Fibroblast of skin of abdomen (primary cell): ENCODE measurements at places on chromosomes 11 and 22.

GRCh38 chr11:115707180-115707905 is 203.1 kb upstream of the CADM1 start:
- no peak for DNase-seq

- DNase-seq: no peak
Measured at GRCh38 chr22:23147617-23148387, 2.5 kb downstream of the RAB36 start.

- DNase-seq: peak; percentile 72
Measured at GRCh38 chr11:73295241-73295995, 12.7 kb upstream of the ARHGEF17 start.

DNA sequence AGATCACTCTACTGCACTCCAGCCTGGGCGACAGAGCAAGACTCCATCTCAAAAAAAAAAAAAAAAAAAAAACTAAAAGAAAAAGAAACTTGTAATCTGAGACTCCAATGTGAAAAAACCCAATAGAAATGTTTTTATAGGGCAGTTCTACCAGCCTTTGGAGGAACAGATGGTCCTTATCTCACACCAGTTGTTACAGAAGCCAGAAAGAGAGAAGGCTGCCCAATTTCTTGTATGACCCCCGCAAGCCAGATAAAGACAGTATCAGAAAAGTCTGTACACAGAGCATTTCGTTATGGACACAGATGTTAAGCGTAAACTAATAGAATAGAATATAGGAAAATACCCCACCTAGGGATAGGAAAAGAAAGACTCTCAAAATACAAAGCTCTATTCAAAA is 11.3 kb upstream of the TSGA10IP start:
- no peak for DNase-seq

GRCh38 chr22:24834845-24835570 is 29.0 kb downstream of the SGSM1 start:
- DNase-seq: no peak

DNA sequence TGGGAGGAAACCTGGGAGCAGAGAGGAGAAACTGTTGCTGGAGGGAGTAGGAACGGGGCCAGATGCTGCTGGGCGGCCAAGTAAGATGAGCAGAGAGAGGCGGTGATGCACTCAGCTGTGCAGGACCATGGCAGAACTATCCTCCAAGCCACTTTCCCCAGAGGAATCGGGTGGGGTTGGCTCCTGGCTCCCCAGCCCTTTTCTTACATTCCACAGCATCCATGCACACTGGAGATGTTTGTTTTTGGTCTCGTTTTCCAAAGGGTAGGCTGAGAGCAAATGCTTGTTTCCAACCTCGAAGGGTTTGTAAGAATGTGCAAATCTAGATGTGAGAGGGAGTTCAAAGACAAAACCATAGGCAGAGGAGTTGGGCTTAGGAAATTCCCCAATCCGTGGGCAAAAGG is 73.2 kb downstream of the DBX1 start:
- DNase-seq: peak; percentile 80

DNA sequence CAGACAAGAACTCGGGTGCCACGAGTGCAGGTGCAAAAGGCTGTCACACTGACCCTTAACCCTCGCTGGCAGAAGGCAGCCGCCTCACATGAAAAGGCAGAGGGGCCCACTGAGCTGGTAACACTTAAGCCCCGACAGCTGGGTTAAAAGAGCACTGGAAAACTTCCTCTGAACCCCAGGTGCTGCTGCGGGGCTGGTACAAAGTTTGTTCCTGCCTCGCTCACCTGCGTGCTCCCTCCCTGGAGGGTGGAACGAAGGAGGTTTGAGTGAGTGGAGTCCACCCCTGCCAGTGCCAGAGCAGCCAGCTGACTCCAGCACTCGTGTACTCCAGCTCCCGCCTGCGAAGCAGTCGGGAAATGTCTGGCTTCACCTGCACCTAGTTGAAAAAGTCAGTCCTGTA is 12.6 kb downstream of the SULT4A1 start:
- DNase-seq: no peak

DNA sequence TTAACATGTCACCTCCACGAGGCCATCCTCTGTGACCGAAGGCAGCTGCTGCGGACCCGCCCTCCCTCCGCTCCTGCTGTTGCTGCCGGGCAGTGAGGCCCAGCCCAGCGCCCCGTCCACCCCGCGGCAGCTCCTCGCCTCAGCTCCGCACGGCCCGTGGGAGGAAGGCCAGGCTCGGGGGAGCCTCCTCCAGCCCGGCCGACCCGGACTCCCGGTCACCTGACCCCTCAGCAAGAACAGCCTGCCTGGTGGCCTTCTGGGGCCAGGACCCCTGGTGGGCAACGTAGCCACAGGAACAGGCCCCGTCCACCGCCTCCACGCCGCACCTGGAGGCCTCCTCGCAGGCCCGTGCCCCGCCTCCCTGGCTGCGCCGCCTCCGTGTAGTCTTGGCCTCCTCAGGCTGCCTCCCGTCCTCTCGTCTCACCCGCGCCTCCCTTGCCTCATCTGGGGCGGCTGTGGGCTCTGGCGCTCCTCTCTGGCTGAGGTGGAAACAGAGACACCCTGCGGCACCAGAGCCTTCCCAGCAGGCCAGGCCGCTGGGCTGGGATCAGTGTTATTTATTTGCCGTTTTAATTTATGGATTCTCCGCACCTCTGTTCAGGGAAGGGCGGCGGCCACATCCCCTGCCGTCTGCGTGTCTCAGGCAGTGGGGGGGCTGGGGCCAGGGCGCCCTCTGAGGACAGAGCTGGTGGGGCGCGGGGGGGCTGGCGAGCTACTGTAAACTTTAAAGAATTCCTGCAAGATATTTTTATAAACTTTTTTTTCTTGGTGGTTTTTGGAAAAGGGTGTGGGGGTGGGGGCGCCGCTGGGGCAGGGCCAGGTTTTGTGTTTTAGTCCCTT is 25.4 kb downstream of the MOB2 start:
- DNase-seq: no peak

DNA sequence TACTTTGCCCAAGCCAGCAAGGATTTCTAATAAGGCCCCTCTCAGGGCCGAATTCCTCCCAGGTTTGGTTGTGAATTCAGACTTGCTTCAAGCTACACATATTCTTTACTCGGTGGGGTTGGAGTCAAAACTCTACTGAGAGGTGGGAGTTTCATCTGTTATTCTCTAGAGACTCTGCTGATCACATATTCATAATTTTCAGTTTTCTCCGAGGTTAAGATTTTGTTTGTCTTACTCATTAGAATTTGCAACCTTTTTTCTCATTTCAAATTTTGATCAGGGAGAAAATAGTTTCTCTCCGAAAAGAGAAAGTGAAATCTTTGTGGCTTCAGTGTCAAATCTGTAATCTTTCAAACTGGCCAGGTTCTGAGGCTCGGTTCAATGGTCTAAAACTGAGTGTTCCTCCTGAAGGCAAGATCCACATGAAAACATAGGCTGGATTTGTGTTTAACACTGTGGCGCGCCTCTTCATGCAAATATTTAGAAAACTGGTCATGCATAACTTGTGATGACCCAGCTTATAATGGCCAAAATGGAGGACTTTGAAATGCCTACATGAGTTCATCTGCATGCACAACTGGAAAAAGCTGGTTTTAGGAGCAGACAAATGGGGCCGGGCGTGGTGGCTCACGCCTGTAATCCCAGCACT is 21.5 kb upstream of the GSTP1 start:
- DNase-seq: peak; percentile 24

DNA sequence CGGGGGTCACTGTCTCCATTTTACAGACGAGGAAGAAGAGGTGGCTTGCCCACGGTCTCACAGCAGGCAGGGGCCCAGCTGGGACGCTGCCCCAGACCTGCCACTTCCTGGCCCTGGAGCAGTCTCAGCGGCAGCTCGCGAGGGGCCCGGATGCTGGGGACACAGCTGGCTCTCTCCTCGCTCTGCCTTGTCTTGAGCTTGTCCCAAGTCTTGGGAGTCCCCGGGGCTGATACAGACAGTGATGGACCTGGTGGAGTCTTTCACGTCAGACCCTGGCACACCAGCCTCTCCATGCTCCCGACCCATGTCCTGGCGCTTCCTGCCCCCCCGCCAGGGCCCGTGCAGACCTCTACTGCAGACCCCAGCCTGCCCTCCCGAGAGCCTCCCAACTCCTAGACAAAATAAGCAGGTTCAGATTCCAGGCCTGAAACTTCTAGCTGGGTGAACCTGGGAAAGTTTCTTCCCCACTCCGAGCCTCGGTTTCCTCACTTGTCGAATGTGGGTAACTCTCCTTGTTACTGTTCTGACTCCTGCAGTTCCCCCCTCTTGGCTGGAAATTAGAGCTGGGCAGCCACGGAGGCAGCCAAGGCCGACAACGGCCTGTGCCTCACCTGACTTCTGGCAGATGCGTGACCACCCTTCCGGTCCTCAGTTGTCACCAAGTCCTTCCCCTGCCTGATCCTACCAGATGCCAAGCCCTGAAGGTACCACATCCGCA is 145.4 kb downstream of the CACNA1I start:
- no peak for DNase-seq

DNA sequence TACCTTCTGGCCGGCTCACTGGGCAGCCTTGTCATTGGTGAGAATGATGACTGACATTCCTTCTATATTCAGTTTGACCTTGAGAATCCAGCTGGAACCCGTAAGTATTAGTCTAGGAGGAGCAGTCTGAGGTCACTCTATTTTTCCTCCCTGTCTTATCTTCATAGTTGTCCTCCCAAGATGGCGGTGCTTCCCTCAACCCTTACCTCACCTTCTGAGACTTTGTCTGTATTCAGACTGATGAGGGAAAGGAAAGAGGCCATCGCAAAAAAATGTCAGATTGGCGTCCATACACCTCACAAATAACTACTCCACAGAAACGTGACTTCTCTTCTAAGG is 6.0 kb downstream of the KREMEN1 start:
- no peak for DNase-seq

DNA sequence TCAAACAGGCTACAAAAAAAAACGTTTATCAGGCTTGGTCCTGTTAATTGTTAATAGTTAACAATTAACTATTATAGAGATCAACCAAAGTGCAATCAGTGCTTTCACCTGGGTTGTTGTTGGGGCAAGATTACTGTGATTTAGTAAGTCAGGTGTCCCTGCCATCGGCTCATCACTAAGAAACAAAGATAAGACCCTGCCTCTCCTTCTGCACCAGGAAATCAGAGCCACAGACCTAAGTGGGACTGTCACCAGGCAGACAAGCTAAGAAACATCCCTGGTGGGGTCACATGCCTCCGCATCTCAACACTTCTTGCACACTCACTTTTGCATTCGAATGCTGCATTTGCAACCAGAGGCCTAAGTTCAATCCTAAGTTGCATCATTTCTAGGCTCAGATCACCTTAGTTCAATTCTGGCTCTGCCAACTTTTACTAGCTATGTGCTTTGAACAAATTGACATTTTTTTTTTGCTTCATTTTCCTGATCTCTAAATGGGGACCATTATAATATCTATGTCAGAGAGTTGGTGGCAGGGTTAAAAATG is 298.9 kb upstream of the B3GAT1 start:
- DNase-seq: no peak

DNA sequence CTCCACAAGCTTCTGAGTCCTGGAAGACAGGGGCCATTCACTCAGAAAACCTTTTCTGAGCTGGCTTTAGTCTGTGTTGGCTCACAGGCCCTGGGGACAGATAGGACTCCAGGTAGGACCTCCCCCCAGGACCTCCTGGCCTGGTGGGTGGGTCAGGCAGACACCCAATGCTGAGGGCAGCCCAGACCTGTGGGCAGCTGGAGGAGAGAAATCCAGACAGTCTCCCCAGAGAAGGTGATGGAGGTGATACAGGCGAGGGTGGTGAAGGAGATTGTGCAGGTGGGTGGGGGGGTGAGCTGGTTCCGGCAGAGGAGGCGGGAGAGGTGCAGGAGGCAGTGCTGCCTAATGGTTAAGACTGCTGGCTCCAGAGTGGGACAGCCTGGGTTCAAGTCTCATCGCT is 15.6 kb downstream of the LRRC32 start:
- no peak for DNase-seq

GRCh38 chr11:60098508-60098907 is 10.0 kb downstream of the MS4A2 start:
- DNase-seq: no peak

DNA sequence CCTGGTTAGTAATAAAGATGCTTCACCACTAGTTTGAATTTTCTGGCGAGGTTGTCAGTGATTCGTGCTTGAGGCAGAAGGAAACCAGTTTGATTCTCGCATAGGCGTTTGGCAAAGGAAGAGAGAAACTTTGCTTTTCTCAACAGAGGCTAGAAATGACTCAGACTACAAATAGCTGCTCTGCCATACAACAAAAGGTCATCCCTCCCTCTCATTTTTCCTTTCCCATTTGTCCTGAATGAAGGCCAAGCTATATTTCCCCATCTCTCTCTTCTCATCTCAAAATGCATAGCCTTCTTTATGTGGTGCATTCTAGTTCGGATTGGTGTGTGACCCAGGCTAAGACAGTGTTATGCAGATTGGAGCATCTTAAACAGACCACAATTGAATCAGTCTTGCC is 741.4 kb downstream of the NTM start:
- peak; percentile 93 for DNase-seq

DNA sequence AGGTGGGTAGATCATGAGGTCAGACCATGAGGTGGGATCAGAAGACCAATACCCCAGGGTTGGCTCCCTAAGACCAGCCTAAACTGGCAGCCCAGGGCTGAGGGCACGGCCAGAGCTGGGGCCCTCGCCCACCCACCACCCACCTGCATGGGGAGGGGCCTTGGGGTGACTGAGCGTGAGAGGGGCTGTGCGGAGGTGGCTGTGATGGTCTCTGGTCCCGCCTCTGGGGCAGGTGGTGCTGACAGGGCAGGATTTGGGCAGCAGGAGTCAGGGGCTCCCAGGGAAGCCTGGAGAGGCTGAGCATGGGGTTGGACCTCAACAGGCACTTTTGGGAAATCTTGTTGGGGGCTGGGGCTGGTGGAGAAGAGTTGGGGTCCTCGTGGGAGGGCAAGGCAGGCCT is 39.8 kb upstream of the MUC5AC start:
- no peak for DNase-seq

DNA sequence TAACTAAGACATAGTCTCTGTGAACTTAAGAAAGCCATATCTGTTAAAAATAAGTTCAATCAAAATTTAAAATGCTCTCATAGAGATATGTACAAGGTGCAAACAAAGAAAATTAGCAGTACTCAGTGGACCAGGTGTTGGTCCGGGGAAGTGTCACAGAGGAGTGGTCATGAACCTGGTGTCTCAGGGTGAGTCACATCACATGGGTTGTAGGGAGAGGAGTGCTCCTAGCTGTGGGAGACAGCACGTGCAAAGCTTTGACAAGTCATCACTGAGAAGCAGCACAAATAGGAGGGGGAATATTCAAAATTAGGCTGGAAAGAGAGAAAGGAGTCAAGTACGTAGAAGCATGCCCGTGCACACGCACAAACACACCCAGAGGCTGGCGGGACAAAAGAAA is 438.1 kb downstream of the NTM start:
- DNase-seq: no peak

- DNase-seq: no peak
Measured at GRCh38 chr11:39732001-39732400, 1727.5 kb downstream of the LRRC4C start.

- DNase-seq: no peak
Measured at GRCh38 chr11:110422306-110422905, 7.3 kb upstream of the FDX1 start.

GRCh38 chr11:8566613-8567210 is 27.3 kb downstream of the STK33 start:
- peak; percentile 48 for DNase-seq

- no peak for DNase-seq
Measured at GRCh38 chr11:15641271-15642045, 526.7 kb downstream of the INSC start.

- no peak for DNase-seq
Measured at GRCh38 chr11:72069200-72069599, 11.1 kb downstream of the NUMA1 start.

- no peak for DNase-seq
Measured at GRCh38 chr22:10961043-10961860, 4566.7 kb upstream of the OR11H1 start.
